Smooth muscle cell of bladder (primary cell): ENCODE measurements at places on chromosomes 2 and 18. TPM values are rescaled to one million over a fixed set of nuclear protein-coding genes. Genes with fewer than 3 reads are reported as not detected.

ARHGAP28 gene
- total RNA-seq: 1.5 and 10.5 TPM in 2 replicates

FN1 gene
- total RNA-seq: 808 and 2,278 TPM in 2 replicates

ATOH8 gene
- total RNA-seq: 29.3 and 72.5 TPM in 2 replicates

ZCCHC2 gene
- 3.0 and 8.2 TPM in 2 replicates for total RNA-seq

FOXD4L1 gene
- under 0.01 and 0.09 TPM in 2 replicates for total RNA-seq

TSGA10 gene
- total RNA-seq: 3.4 and 4.3 TPM in 2 replicates

NT5C1B gene
- total RNA-seq: not detected in 2 replicates

LRP1B gene
- under 0.01 TPM in 2 replicates for total RNA-seq

ALPG gene
- not detected in 2 replicates for total RNA-seq

LRRTM1 gene
- not detected in 2 replicates for total RNA-seq

NEU4 gene
- total RNA-seq: under 0.01 TPM in 1 of 2 replicates, not detected in the other

SLC11A1 gene
- total RNA-seq: 0.14 and 0.28 TPM in 2 replicates

CYBRD1 gene
- total RNA-seq: 195 and 340 TPM in 2 replicates

ANKRD30BL gene
- not detected in 2 replicates for total RNA-seq

KRTCAP3 gene
- 0.18 TPM in 1 of 2 replicates, not detected in the other for total RNA-seq

ANTXR1 gene
- 262 and 309 TPM in 2 replicates for total RNA-seq

SUCLG1 gene
- total RNA-seq: 42.3 and 44.8 TPM in 2 replicates

MYO7B gene
- not detected in 2 replicates for total RNA-seq

TEX51 gene
- not detected in 2 replicates for total RNA-seq

CLEC4F gene
- not detected in 2 replicates for total RNA-seq

REG1B gene
- total RNA-seq: not detected in 2 replicates

CPO gene
- 0.09 TPM in 1 of 2 replicates, not detected in the other for total RNA-seq

MBD1 gene
- 55.6 and 75.3 TPM in 2 replicates for total RNA-seq

CHRNG gene
- not detected in 2 replicates for total RNA-seq

CCDC68 gene
- total RNA-seq: 6.9 and 27.0 TPM in 2 replicates

SPP2 gene
- not detected in 2 replicates for total RNA-seq

MYCN gene
- not detected in 2 replicates for total RNA-seq

MOCOS gene
- 10.9 and 11.0 TPM in 2 replicates for total RNA-seq

ADAM23 gene
- 6.3 and 8.2 TPM in 2 replicates for total RNA-seq

PRSS56 gene
- total RNA-seq: not detected in 2 replicates

GKN1 gene
- not detected in 2 replicates for total RNA-seq

SERPINB3 gene
- total RNA-seq: 0.28 TPM in 1 of 2 replicates, not detected in the other

CFAP53 gene
- 0.71 and 0.74 TPM in 2 replicates for total RNA-seq

TCF23 gene
- total RNA-seq: not detected in 2 replicates

ACMSD gene
- total RNA-seq: under 0.01 TPM in 1 of 2 replicates, not detected in the other

ADNP2 gene
- total RNA-seq: 9.3 and 10.5 TPM in 2 replicates

LHCGR gene
- total RNA-seq: not detected in 2 replicates

TBC1D8 gene
- total RNA-seq: 17.2 and 18.9 TPM in 2 replicates

FNDC4 gene
- total RNA-seq: 11.9 and 14.0 TPM in 2 replicates

SGPP2 gene
- total RNA-seq: not detected in 2 replicates

SOWAHC gene
- 5.4 and 6.5 TPM in 2 replicates for total RNA-seq

EIF5B gene
- total RNA-seq: 13.8 and 20.6 TPM in 2 replicates

ZFP36L2 gene
- 4.3 and 5.5 TPM in 2 replicates for total RNA-seq

FER1L5 gene
- total RNA-seq: 1.3 and 1.4 TPM in 2 replicates

CPLX4 gene
- not detected in 2 replicates for total RNA-seq

FKBP7 gene
- 81.6 and 102 TPM in 2 replicates for total RNA-seq

TTN gene
- total RNA-seq: under 0.01 TPM in 2 replicates

DGUOK gene
- total RNA-seq: 50.9 and 54.0 TPM in 2 replicates
